ENCODE measurements at places on chromosomes 12 and 14. TPM values are rescaled to one million over a fixed set of nuclear protein-coding genes. Genes with fewer than 3 reads are reported as not detected.

The OR6C76 gene
- total RNA-seq, result not detected

The CLEC12A gene
- not detected for total RNA-seq

The HPD gene
- not detected for total RNA-seq

The TAS2R30 gene
- total RNA-seq, result 2.7 TPM

The MUCL1 gene
- not detected for total RNA-seq

The CARMIL3 gene
- not detected for total RNA-seq

The PDZRN4 gene
- not detected for total RNA-seq

The GDF3 gene
- 1.2 TPM for total RNA-seq

The MMP19 gene
- total RNA-seq, result 0.09 TPM

The TAS2R19 gene
- total RNA-seq, result 2.9 TPM

Measured in dermis lymphatic vessel endothelial cell (primary cell).